T47D (cell line): ENCODE measurements at places on chromosomes 3 and 15.
A peak's percentile ranks its signal among the peaks of the same experiment; 100 is the strongest.

GRCh38 chr3:176737480-176738110, 459.7 kb downstream of the TBL1XR1 start:
- DNase-seq: peak; percentile 32

DNA sequence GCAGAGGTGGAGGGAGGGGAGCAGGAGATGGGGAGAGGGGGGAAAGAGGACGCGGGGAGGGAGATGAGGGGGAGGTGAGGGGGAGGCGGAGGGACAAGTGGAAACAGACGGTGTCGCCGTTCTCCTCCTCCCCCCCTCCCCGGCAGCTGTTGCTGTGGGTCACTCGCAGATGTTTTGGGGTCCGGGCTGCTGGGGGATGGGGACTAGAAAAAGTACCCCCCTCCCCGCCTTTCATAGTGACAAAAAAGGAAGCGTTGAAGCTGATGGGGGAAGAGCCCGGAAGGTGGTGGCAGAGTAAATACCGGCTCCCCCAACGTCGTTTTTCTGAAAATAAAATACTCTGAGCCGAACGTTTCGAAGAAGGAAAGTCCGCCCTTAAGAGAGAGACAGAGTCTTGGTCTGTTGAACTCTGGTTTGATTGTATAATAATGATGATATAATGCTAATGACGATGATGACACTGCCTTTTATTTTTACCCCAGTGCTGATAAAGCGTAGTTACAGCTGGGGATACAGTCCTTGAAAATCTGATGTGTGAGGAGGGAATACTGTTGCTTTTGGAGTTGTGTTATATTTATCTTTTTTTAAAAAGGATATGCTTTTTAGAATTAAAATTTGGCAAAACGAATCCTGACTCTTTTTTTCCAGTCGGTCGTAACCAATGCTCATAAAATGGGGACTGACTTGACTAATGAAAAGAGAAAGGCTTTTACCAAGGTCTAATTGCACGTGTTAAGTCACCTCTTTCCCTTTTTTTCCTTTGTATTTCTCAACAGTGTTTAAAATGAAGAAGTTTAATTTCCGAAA, 993 bp downstream of the STXBP5L start:
- DNase-seq: no peak

GRCh38 chr3:180352261-180352660, 249.7 kb upstream of the TTC14 start:
- no peak for DNase-seq

DNA sequence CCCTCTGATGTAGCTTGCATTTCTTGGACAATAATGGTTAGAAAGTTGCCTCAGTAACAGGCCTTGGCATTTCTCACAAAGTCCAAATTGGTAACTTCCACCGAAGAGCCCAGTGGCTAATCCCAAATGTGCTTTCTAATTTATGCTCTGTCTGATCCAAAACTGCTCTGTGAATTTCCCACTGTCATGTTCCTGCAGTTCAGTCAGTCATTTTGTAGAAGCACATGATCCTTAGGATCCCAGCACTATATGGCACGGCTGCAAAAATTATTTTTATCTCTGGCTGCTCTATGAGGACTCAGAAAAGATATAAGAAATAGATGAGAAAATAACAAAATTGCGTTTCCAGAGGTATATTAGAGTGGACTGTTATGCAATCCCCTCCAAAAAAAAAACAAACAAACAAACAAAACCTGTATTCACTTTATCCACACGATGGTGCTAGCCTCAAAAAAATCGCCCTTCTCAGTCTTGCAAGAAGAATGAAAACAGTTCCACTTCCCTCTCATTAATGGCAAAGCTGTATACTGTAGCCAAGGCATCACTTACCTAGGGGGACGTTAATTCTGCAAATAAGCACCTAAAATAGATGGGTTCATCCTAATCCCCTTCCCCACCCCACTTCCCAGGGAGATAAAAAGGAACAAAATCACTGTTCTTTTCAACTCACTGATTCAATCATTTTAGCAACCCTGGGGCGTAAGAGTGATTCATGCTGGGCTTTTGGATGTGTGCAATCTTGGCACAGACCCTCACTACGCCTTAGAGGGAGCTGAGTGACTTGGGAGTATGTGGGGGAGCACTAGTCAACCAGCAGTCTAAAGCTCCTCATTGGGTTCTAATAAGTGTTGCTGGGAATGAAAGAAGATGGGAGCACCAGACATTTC, 61.3 kb downstream of the TMCO5A start:
- DNase-seq: peak; percentile 73

DNA sequence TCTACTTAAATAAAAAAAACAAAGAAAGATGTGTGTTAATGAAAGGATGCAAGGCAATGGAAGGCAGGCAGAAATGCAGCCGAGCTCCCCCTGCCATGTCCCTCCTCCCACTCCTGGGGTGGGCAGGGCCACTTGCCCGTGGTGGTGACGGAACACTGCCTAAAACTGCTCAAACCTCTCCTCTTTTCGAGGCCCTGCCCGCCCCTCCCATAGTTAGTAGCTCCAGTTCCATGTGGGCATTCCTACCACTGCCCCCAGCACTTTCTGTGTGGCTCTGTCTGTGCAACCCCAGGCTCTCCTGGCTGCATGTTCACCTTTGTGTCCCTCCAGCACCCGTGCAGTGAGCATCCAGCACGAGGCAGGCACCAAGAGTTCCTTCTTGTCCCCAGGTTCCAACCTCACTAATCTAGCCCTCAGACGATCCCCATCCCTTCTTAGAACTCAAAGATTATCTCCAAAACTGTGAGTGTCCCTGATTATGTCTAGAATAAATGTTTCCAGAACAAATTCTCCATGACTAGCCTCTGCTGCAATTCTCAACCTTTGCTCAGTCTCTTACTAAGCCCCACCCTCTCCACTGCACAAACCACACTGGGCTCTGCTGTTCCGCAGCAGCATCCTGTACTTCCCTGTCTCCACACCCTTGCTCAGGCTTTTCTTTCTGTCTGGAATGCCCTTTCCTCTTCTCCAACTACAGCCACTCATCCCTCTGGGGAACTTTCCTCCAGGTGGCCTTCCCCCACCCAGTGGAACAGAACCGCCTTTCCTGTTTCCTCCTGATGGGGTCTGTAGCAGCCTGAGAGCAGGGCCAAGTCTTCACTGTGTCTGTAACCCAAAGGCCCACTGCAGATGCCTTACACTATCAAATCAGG, 32.6 kb upstream of the SPTBN5 start:
- DNase-seq: no peak

DNA sequence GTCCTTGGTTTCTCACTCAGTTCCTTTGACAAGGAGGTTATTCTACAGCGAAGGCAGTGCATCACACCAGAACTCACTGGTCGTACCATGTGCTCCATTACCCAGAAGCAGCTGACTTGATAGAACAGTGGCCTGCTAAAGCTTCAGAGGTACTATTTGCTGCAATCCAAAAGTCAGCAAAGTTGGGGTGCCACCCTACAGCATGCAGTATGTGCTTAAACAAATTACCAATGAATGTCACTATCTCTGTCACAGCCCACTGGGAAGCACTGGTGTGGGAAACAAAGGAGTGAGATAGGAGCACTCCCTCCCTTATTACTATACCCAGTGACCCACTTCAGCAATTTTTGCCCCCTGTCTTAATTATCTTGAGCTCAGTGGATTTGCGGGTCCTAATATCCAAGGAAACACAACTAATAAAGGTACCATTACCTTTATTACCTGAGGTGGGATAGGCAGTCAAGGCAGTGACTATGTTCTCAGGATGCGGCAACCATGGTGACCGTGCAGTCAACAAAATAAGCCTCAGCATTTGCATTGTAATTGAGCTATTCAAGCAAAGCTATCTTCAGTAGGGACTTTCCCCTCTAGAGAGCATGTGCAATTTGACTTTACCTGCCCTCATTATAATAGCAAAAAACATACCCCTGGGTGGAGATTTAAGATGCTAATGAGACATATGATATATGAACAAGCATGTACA, 199.4 kb downstream of the OCA2 start:
- DNase-seq: no peak

- no peak for DNase-seq
Measured at GRCh38 chr3:169297214-169297613, 366.3 kb downstream of the MECOM start.

DNA sequence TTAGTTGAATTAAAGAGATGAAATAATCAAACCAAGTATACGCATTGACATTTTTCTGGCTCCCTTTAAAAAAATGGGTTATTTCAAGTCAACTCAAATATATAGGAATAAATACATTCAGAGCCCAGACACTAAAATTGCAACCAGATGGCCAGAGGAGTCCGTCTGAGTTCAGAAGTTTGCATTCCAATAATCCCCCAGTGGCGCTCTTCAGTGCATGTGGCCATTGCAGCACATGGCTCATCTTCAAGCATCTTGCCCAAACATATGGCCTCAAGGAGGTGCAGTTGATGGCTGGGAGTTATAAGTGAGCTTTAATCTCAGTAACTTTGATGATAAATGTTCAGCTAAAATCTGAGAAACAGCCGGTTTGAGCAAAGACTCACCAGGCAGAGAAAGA, 295.8 kb upstream of the LRRN1 start:
- no peak for DNase-seq

GRCh38 chr3:19202303-19202702, 54.0 kb downstream of the KCNH8 start:
- DNase-seq: no peak
